ENCODE measurements at places on chromosomes 7 and 10.

- DNase-seq = no peak
These were observed 27.0 kb downstream of the ADRB1 start for GRCh38 chr10:114070710-114071109.

- DNase-seq = no peak
These were observed 18.5 kb upstream of the TTYH3 start for GRCh38 chr7:2613098-2613930.

DNA sequence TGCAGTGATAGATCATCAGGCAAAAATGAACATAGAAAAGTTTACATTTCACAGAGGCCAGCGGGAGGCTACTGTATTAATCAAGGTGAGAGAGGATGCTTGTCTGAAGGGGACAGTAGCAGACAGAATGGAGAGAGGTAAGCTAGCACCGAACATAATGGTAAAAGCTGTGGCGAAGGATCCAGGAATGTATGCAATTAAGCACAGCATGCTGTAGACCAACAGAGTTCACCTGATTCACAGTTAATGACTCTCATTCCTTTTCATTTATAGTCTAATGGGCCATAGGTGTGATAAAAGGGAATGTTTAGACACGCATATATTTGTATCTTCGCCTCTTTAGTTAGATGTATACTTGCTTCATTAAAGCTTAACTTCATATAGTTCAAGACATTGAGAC lies 150.9 kb upstream of the MBL2 start:
- no peak for DNase-seq

DNA sequence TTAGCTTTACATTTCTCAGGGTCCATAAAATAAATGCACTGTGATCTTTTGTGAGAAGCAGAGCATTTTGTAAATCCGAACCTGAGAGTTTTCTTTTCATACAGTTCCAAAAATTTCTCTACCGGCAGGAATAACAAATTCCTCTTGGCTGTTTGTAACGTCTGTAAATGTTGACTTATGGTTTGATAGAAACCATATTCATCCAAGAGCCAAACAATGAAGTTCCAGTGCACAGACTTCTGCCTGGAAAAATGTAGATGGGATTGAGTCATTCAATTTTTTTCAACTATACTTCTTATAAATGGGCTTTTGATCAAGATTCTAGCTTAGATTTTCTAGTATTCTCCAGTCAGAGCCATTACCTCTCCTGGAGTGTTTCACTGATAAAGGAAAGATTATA lies 530.6 kb downstream of the TFEC start:
- DNase-seq = no peak

- peak; percentile 63 for DNase-seq
These were observed at the start of gene HECTD2 for GRCh38 chr10:91409869-91410637. TSS of gene HECTD2 (plus strand) at chr10:91410344. CDS start at chr10:91410439, 95 bp downstream.

DNA sequence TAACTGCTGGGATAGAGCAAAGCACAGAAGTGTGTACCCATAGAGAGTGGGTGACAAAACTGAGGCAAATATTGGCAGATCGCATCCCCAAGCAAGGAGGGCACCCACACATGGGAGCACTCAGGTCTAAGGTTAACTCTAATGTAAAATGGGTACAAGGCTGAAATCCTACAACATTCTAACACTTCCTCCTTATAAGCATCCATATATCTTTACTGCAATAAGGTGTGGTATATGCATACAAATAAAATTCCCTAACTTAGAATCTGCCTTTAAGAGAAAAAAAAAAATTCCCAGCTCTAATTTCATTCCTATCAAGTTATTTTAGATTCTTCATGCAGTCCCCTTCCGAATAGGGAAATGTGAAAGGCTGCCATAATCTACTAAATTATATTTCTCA lies 18.7 kb downstream of the EIF3A start:
- DNase-seq = no peak

GRCh38 chr7:151330181-151330580 lies 11.4 kb upstream of the NUB1 start:
- DNase-seq = no peak

- DNase-seq = no peak
These were observed 438.0 kb upstream of the MGMT start for GRCh38 chr10:129029051-129029450.

- DNase-seq = no peak
These were observed 15.6 kb downstream of the SUFU start for GRCh38 chr10:102519246-102519825.

DNA sequence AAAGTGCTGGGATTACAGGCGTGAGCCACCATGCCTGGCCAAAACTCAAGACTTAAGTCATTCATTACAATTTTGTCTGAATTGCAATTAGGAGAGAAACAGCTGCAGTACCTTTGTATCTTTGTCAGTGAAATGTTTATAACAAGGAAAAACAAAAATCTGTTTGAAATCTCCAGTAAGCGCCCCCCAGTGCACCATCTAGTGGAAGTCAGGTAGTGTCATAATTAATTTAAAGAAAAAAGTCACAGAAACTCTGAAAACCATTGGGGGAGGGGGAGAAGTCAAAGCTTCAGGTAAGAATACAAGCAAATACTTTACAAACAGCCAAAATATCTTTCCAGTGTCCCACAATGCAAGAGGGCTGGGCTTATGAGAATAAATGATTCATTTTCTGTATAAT lies 2.8 kb downstream of the MPP7 start:
- no peak for DNase-seq

DNA sequence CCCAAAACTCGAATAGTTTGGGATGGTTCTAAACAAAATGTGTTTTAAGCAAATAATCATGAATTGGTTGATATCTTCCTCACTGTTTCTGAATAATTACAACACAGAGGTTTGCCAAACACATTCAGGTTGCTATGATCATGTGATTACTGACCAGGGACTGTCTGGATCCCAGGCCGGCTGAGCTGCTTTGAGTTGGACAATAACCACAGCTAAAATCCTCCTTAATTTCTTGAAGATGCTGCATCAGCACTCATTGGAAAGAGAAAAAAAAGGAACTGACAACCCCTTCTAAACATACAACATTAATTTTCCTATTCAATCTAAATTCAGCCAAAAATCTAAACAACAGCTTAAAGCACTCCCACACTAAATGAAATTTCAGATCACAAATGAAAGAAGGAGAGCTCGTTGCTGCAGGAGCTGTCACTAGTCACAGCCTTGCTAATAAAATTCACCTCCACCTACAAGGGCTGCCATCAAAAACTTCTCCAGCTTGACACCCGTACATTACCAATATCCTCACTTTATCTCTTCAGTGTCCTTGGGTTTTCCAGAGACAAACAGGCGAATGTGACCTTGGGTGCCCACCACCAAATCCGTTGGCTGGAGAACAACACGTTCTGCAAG lies 560.2 kb downstream of the KCNMA1 start:
- no peak for DNase-seq

GRCh38 chr7:126635545-126635944 lies 617.2 kb downstream of the GRM8 start:
- no peak for DNase-seq

DNA sequence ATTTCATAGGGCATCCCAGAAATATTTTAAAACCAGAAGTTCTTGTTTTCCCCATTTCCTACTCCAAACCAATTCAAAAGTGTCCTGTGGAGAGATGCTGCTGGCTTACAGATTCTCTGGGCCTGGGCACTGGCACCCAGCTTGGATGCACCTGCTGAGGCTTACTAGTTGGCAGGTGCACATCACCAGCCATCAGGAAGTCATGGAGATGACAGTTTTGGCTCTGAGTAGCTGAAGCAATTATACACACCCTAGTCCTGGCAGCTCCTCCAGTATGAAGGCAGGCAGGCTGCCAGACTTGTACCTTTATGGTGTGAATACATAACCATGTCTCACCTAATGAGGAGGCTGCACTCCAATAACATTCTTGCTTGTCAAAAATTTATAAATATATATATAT lies 276.6 kb upstream of the GHITM start:
- no peak for DNase-seq

GRCh38 chr7:778968-779451 lies 51.9 kb upstream of the PRKAR1B start:
- no peak for DNase-seq

DNA sequence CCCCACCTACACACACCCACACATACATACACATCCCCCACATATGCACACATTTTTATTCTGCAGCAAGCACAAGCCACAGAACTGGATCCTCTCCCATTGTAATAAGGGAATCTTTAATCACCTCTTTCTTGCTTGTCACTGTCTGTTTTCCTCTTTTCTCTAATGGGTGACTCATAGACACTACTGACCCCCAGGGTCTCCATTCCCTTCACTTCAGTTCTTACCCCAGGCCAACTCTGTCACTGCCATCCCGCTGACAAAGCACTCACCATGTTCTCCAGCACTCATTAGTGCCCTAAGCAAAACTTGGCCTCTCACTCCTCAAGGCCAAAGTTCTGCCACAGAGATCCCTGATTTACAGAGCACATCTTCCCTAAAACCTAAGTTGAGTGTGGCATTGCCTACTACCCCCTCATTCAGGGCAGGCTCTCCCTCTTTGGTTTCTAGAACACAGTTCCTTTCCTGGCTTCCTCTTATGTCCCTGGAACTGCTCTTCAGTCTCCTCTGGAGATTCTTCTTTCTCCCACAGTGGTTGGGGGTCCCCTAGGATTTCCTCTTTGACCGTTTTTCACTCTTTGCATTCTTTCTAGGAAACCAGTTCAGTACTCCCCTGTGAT lies 39.6 kb upstream of the INHBA start:
- DNase-seq = no peak

DNA sequence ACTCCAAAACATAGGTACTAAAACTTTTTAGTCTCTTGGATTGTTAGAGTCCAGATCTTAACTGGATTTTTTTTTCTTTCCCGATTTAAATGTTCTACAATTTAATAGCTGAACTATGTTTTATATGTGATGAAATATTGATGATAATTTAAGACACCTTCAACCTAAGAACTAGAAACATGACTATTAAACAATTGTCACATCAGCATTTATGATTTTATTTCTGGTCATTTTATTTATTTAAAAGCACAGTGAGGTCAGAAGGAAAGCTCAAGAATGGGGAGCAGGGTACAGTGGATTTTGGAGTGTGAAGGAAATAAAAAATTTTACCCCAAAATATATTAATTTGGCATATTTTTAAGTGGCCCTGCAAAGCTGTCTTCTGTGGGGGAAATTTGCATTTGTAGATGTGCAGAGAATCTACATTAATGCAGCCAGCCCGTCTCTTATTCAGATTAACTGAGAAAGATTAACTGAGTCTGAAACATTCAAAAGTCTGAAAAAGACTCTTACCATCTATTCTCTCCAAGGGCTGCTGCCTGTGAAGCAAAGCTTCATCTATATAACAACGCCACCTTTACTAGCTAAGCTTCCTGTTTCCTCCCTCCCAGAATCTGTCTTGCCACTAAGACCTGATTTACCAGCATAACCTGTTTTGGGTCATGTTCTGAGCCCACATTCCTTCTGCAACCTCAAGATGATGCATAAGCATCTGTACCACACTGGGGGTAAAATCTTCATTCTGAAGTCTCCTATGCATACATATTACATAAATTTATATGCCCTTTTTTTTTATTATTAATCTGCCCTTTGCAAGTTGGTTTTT lies 86.4 kb downstream of the TMEM106B start:
- DNase-seq = no peak

GRCh38 chr7:97772045-97772901 lies 40.4 kb downstream of the TAC1 start:
- DNase-seq = no peak
